GM19239 (cell line): ENCODE measurements at places on chromosomes 2 and 18.

GRCh38 chr18:652131-652530, 5.3 kb upstream of the TYMS start:
- no peak for DNase-seq

DNA sequence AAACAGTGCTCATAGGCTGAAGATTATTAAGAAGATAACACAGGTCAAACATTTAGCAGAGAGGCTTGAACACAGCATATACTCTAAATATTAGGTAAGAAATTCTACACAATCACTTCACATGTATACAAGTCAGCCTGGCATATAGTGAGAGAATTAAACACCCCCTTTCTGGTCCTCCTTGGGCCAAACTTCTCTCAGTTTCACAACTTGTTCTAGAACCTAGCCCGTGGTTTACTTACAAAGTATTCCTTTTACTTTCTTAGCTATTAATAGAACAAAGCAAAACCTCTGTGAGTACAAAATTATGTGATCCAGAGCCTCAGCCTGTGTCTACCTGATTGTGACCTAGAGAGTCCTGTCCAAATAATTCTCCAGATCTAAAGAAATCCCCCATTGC, 562.8 kb downstream of the TNS1 start:
- DNase-seq: peak; percentile 9

- no peak for DNase-seq
These were observed 17.7 kb upstream of the EN1 start for GRCh38 chr2:118865106-118865505.

- no peak for DNase-seq
These were observed 16.5 kb downstream of the TMEM178A start for GRCh38 chr2:39682066-39682692.

- peak; percentile 14 for DNase-seq
These were observed 189.8 kb downstream of the SNTG2 start for GRCh38 chr2:1140389-1141003.

DNA sequence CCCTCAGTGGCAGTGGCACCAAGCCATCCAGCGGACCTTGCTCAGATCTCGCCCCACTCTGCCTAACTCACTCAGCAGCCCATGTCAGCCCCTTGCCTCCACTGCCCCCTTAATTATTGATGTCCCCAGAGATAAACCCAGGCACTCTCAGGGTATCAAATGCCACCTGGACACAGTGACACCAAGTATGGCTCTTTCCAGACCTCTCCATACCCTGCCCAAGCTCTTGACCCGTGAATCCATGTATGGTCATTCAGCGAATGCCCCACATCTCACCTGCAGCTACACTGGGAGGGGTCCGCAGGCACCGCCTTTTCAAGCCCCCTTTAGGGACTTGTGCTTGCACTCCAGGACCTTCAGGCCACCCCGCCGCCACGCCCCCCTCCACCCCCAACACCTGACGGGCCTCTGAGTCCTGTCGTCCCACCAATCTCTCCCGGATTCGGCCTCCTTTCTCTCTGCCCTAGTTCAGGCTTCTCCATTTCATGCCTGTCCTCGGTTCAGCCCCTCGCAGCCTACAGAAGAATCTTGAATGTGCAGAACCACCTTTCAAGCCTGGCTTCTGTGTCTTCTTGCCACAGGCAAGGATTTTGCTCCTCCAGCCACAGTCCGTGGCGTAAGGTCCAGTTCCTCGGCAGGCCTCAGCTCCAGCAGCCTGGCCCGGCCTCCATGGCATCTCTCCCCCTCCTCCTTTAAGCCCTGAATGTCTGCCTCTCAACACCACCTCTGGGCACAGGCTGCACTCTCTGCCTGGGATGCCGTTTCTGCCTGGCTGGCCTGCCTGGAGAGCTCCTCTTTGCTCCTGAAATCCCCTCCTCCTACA, 54.1 kb upstream of the ODC1 start:
- DNase-seq: no peak

- DNase-seq: no peak
These were observed 25.7 kb upstream of the RNU4ATAC start for GRCh38 chr2:121505005-121505404.

GRCh38 chr2:907706-908105, 42.9 kb upstream of the SNTG2 start:
- DNase-seq: no peak

- no peak for DNase-seq
These were observed 292.7 kb downstream of the ZNF516 start for GRCh38 chr18:76202322-76202721.

DNA sequence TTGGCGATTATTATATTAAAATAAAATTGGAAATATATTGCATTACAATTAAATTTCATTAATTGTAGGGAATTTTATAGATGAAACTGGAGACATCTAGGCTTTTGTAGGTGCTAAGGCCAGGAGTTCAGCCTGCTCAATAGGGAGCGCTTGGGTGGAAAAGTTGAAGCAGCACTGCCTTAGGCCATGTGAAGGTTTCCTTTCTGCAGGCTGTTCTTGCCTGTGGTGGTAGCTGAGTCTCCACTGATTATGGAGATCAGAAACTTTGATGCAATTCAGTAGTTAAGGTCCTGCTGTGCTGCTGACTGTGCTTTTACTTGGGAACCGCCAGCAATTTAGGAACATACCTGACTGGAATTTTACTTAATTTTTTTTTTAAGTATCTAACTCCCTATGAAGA, 179.9 kb upstream of the BOD1L2 start:
- DNase-seq: no peak

- DNase-seq: no peak
These were observed 273.1 kb downstream of the SP3 start for GRCh38 chr2:173692068-173692467.

DNA sequence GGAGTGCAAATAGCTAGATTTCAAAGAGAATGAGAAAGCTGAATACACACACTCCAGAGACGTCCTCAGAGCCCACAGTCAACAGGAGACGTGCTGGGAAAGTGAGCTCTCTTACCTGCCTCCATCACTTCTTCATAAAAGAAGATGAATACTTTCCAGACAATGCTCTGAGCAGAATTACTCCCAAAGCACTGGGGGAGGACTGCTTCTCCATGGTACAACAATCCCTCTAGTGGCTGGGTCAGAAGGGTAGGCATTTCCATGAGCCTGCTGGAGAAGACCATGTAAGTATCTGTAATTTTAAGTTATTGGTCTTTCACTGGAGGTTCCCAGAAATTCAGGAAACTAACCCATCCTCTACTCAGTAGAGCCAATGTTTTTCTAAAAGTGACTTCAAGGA, 190.3 kb downstream of the RBM43 start:
- DNase-seq: no peak

DNA sequence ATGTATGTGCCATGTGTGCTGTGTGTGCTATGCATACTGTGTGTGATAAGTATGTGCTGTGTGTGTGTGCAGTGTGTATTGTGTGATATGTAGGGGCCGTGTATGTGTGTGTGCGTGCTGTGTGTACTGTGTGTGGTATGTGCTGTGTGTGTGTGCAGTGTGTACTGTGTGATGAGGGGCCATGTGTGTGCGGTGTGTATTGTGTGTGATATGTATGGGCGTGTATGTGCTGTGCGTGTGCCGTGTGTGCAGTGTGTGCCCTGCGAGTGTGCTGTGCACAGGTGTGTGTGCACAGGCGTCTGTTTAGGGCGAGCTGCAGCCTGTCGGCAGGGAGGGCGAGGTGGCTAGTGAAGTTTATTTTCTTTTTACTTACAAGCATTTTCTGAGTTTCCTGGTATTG, 16.1 kb downstream of the SNORC start:
- no peak for DNase-seq

GRCh38 chr2:118902266-118903028, 39.5 kb upstream of the MARCO start:
- no peak for DNase-seq

DNA sequence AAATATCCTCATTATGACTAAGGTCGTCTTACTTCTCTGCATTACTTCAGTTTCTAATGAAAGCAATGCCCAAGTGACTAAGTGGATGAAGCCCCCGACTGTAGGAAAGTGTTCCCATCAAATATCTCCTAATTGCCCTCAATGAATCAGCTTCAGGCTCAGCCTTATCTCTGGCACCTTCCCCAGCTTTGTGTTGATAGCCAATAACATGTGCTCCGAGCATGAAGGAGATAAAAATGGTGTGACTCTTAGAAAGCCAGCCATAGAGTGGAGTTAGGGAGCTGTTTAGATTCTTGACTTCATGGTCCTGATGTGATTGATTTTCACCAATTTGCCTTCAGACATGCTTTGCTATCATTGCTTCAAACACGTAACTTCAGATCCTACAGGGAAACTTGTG, 339.2 kb upstream of the NRP2 start:
- DNase-seq: no peak

- no peak for DNase-seq
These were observed 154.0 kb downstream of the PMAIP1 start for GRCh38 chr18:60053747-60054304.

GRCh38 chr18:38940863-38941531, 1375.4 kb upstream of the CELF4 start:
- peak; percentile 14 for DNase-seq

DNA sequence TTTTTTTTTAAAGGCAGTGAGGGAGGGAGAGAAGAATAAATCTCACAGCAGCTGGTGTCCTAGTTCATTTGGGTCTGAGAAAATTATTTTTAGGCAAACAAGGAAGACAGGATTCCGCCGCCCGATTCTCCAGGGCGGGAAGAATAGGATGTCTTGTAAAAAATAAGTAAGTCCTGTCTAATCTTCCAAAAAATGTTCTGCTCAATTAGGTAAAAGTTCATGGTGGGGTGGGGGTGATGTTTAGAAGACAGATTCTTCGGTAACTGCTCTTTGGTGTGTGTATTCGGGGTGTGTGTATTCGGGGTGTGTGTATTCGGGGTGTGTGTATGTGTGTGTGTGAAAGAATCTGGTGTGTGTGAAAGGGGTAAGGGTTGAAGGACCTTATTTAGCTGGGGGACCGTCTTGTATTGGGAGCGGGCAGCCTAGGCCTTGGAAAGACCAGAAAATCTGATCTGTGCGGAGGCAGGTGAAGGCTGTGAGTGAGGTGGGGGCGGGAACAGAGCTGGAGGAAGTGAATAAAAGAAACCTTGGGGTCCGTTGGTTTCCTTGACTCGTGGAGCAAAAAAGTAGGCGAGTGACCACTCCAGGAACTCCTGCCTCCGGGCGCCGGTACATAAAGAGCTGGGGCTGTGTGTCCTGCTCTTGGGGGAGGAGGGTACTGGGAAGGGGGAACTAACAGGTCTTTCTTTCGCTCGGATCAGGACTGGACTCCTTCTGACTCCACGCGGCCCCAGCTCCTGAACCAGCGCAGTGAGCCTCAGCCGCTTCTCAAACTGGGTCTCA, 4.4 kb upstream of the PAX3 start:
- DNase-seq: no peak

- DNase-seq: no peak
These were observed 578.7 kb upstream of the ID2 start for GRCh38 chr2:8103085-8103708.

- peak; percentile 26 for DNase-seq
These were observed 24.7 kb upstream of the PNPT1 start for GRCh38 chr2:55718165-55719008.

DNA sequence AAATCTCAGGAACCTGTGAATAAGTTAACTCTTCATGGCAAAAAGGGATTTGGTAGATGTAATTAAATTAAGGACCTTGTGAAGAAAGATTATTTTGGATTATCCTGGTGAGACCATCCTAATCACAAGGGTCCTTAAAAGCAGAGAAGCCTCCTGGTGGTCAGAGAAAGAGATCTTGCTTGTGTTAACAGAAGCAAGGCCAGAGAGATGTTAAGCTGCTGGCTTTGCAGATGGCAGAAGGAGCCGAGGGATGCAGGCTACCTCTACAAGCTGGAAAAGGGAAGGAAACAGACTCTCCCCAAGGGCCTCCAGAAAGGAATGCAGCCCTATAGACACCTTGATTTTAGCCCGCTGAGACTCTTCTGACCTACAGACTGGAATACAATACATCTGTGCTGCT, 197.0 kb downstream of the STK39 start:
- no peak for DNase-seq

DNA sequence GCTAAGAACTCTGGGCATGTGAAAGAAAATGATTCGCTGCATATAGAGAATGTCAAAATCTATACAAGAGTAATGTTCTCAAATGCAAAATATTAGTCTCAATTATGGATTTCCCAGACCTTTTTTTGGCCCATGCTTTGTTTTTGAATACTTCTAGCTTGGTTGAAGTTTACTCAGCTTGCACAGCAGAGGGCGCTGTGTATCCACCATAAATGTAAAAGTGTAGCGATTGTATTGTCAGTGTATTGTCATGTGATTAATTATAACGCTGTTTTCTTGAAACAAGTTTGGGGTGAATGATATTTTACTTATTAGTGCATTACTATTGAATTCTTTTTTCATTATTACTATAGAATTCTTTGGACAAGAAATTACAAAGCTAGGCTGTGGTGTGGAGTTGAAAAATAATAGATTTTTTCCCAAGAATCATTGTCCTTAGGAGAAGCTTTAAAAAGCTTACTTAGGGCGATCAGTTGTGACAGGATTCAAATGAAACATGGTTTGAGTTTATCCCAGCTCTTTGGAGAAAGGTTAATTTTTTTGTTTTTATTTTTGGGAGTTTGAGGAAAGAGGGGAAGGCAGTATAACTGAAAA, 98.3 kb downstream of the PIK3C3 start:
- no peak for DNase-seq

GRCh38 chr2:197378086-197378485, 56.7 kb downstream of the SF3B1 start:
- no peak for DNase-seq

GRCh38 chr18:61892683-61893308, at the start of gene RNF152:
RNF152 (minus strand) TSS chr18:61893007; CDS start chr18:61816463, 76,544 bp downstream.
- DNase-seq: no peak

DNA sequence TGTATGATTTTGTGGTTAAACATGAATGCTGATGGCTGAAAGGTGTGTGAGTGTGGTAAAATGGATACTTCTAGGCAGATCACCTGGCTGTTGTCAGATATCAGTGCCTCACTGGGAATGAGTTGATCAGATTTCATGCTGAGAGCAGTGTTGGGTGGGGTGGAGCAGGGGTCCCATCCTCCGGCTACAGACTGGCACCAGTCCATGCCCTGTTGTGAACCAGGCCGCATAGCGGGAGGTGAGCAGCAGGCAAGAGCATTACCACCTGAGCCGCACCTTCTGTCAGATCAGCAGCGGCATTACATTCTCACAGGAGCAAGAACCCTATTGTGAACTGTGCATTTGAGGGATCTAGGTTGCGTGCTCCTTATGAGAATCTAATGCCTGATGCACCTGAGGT, 78.7 kb downstream of the GLI2 start:
- DNase-seq: no peak

GRCh38 chr2:216665717-216666116, 29.6 kb downstream of the IGFBP5 start:
- no peak for DNase-seq
